Posterior vena cava (tissue), 2 donors: ENCODE measurements at places on chromosomes 16 and 17. TPM values are rescaled to one million over a fixed set of nuclear protein-coding genes. Genes with fewer than 3 reads are reported as not detected.

Gene PRSS33
- total RNA-seq: not detected

Gene TBC1D3D
- total RNA-seq: 0.83 TPM

DNA sequence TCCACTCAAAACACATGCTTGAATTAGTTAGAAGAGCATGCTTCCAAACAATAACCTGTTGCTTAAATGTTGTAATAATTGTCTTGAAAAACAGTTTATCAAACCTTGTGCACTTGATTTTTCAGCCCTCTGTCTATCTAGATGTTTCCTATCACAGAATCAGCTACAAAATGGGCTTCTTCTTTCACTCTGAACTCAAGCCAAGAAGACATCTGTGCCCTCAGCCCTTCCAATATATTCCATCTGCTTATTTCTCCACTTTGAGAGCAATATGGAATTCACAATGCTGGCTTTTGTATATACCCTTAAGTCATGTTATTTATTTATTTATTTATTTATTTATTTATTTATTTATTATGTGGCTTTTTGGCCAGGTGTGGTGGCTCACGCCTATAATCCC lies 234.2 kb downstream of the TOX3 start:
- DNase-seq: no peak

GRCh38 chr17:68102318-68102758 lies 66.8 kb downstream of the KPNA2 start:
- no peak for DNase-seq

DNA sequence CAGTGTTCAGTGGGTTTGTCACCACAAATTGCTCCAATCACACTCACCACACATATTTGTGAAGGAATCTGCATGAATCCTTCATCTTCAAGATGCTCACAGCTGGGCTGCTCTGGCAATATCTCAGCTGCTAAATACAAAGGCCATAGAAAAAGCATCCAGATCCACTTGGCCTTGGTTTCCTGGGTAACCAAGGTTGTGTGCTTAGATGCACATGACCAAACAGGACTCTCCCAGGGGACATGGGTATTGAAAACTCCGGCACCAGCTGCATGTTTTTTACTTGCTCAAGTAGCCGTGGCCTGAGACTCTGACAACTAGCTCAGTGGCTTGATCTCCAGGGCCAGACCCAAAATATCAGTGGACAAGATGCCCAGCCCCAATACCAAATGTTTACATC lies 131.3 kb downstream of the CBLN1 start:
- DNase-seq: no peak

- no peak for DNase-seq
These were observed 36.5 kb upstream of the SRSF1 start for GRCh38 chr17:58043221-58044181.

- no peak for DNase-seq
These were observed 46.6 kb upstream of the SLC38A10 start for GRCh38 chr17:81341516-81342268.

- no peak for DNase-seq
These were observed 75.5 kb upstream of the IRX6 start for GRCh38 chr16:55248494-55248893.

DNA sequence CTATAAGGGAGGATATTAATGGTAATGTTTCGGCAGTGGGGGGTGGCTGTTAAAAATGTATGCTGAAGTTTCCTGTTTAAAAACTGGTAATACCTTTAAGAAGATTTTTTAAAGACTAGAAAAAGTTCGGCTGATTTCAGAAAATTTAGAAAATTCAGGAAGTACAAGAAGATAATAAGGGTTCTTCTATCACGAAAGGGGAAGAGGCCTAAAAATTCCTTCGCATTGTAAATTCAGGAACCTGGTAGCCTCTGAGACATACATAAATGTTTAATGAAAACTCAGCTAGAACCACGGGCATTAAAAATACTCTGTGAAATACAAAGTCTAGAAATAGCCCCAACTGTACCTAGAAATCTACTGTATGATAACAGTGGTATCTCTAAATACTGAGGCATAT lies 181.2 kb downstream of the PARN start:
- no peak for DNase-seq

- no peak for DNase-seq
These were observed 13.1 kb downstream of the TBC1D24 start for GRCh38 chr16:2487903-2488531.
